ENCODE measurements at places on chromosomes 11 and 22.

DNA sequence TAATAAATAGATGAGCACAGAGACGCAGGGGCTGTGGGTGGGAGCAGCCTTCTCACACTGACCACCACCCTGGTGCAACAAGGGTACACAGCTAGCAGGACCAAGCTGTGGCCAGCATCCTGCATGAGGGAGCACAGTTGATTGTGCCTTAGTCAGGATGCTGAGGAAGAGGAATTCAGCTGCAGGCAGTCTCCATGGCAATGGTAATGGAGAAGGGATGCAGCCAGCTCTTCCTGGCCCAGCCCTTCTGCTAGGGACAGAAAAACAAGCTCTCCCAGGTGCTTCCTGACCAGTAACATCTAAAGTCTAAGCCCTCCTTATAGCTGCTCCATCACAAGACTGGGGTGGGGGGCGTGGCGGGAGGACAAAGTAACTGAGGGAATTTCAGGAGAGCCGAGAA, 363.5 kb downstream of the BUD13 start:
- no peak for DNase-seq

GRCh38 chr11:8732324-8732670, 49.7 kb downstream of the RPL27A start:
- DNase-seq, result no peak

- DNase-seq, result no peak
Observed at GRCh38 chr11:65188486-65188885, 6.8 kb downstream of the CAPN1 start.

DNA sequence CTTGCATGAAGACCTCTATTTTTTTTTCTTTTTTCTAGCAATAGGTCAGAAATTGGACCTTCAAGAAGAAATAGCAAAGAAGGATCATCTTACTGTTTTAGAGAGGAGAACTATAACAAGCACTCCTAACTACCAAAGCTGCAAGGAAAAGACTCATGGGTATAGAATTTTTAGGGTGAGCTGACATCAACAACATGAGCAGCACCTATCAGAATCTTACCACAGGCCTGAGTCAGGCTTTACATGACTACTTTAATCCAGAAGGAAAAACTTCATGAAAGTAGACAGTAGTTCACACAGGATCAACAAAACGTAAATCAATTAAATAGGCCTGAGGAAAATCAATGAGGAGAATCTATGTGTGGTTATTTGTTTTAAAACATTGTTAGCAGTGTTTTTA, 130.5 kb downstream of the FAM76B start:
- DNase-seq, result no peak

DNA sequence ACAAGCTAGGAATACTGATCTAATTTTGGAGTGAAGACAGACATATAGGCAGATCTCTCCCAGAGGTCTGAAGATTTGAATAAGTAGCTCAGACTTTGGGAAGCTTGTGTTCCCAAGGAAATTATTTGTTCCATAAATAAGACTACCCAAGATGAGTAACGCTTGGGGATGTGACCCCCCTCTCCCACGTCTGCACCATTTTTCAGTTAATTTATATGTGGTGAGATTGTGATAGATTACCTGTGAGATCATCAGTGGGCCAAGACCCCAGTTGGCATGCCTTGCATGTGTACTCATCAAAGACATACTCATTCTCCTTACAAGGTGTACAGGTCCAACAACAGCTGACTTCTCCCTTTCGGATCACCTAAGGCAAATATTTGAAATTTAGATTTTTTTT, 252.8 kb upstream of the CTSC start:
- no peak for DNase-seq

GRCh38 chr11:119999220-119999619, 138.7 kb downstream of the TRIM29 start:
- no peak for DNase-seq

DNA sequence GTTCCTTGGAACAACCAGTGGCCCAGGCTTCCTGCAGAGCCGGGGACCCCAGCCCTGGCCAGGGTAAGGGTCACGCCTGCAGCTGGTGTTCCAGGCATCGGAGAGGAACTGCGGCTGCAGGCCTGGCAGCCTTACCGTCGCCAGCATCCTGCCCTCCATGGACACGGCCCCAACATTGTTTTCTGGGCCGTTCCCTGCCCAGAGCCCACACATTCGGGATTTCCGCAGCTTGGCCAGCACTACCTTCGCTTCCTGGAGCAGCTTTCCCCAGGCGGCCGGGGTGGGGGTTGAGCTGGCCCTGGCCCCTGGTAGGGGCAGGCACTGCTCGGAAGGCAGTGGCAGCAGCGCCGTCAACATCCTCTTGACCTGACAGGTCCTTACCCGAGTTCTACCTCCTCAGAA, 17.7 kb downstream of the TXN2 start:
- DNase-seq, result no peak

DNA sequence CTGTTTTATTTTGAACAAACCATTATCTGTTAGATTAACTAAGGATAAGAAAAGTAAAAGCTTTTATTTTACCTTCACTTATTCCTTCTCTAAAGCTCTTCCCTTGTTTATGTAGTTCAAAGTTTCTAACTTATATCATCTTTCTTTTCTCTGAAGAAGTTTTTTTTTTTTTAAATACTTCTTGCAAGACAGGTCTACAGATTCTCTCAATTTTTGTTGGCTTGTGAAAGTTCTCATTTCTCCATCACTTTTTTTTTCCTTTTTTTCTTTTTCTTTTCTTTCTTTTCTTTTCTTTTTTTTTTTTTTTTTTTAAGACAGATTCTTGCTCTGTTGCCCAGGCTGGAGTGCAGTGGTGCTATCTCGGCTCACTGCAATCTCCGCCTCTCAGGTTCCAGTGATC, 4.7 kb upstream of the TREH start:
- DNase-seq, result no peak

All from stimulated activated naive CD4-positive, alpha-beta T cell treated with Interleukin-2 at 50 U/mL for 16 hours (primary cell).